ENCODE measurements at places on chromosomes 5 and 9.
A peak's percentile ranks its signal among the peaks of the same experiment; 100 is the strongest.

GRCh38 chr9:134177624-134178393 is 13.4 kb upstream of the RNU6ATAC start:
- no peak for DNase-seq

- DNase-seq = no peak
Measured at GRCh38 chr5:85604786-85605185, 1013.0 kb upstream of the COX7C start.

DNA sequence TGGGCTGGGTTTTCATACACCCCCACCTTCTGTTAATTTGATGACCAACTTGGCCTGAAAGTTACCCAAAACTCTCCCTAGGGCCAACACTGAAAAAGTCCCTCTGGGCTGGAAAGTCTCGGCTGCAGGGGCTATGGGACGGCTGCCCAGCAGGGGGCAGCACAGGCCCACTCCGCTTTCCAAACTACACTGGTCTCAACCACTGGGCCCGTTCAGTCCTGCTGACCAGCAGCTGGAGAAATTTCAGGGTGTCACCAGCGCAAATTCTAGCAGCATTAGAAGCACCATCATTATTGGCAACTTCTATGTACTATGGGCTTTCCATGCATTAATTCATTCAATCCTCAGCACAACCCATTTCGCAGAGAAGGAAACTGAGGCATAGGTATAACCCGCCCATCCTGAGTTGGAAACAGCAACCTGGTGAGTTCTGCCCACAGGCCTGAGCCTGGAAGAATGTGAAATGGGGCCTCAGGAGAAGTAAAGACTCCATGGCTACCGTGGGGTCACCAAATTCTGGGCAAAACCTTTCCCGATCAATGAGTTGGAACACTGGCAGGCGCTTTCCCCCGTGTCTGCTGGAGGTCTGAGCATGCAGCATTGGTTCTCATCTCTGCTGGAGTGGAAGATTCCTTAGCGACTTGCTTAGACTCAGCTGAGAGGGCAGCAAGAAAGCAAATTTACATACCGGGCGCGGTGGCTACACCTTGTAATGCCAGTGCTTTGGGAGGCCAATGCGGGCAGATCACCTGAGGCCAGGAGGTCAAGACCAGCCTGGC is 9.7 kb downstream of the ORM2 start:
- peak; percentile 47 for DNase-seq

- no peak for DNase-seq
Measured at GRCh38 chr9:108133680-108134079, 644.1 kb upstream of the KLF4 start.

All from body of pancreas (tissue), 4 donors.